H9 (cell line): ENCODE measurements at places on chromosomes 12 and 14. TPM values are rescaled to one million over a fixed set of nuclear protein-coding genes. Genes with fewer than 3 reads are reported as not detected.
A peak's percentile ranks its signal among the peaks of the same experiment; 100 is the strongest.

DNA sequence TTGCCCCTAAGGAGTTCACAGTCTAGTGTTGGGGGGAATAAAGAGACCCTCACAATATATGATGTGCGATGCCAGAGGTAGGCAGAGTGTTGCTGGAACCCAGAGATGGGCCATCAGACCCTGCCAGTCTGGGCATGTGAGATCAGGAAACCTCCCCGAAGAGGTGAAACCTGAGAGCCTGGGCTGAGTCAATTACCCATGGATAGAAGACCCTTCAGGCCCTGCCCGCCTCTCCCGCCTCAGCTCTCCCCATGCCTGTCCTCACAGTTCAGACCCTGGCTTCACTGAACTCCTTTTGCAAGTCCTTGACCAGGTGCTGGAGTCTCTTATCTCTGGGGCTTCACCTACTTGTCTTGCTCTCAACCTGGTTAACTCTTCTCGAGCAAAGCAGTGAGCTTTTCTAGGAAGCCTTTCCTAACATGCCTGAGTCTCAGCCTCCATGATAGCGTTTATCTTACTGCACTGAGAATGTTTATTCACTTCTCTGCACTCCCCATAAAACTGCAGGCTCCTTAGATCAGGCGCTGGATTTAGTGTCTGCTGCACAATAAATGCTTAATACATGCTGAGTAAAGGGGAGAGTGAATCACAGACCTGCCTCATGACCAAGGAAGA lies 19.6 kb downstream of the ALDH1L2 start:
- H3K36me3 ChIP-seq, result no peaks in the 10 kb centered on the region; the same call in 1 of the 3 replicates
- H3K27ac ChIP-seq, result no peak overlapping the region
- H3K4me3 ChIP-seq, result no peak overlapping the region
- no peaks in the 10 kb centered on the region for H3K4me1 ChIP-seq
- H3K27me3 ChIP-seq, result no peaks in the 10 kb centered on the region

GRCh38 chr14:104881369-104881979 lies 16.4 kb downstream of the CEP170B start:
- no peaks in the 10 kb centered on the region for H3K4me1 ChIP-seq
- H3K27ac ChIP-seq, result no peak overlapping the region
- no peaks in the 10 kb centered on the region for H3K27me3 ChIP-seq
- no peak for DNase-seq

DNA sequence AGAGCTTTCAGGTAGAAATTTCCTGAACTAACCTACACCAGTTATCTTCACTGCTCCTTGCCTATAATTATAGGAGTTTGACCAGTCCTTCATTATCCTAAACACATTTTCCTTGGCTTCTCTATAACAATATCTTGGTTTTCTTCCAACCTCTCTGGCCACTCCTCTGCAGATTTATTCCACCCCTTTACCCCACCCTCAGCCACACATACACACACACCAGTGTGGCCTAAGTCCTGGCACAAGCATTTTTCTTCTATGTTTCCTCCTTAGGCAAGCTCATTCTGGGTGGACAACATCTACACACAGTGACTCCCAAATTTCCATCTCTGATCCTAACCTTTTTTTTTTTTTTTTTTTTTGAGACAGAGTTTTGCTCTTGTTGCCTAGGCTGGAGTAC lies 25.1 kb downstream of the CDK17 start:
- no peaks in the 10 kb centered on the region; the same call in 1 of the 2 replicates for H3K4me1 ChIP-seq
- H3K36me3 ChIP-seq, result peaks cover 6% of the 10 kb centered on the region; the same call in 2 of the 3 replicates
- H3K4me3 ChIP-seq, result no peak overlapping the region

- H3K27ac ChIP-seq, result no peak overlapping the region
- no peaks in the 10 kb centered on the region for H3K4me1 ChIP-seq
- peaks cover 1% of the 10 kb centered on the region; the same call in 1 of the 3 replicates for H3K36me3 ChIP-seq
- H3K4me3 ChIP-seq, result no peak overlapping the region
Observed at GRCh38 chr14:30982533-30982932, 42.9 kb upstream of the AP4S1 start.

DNA sequence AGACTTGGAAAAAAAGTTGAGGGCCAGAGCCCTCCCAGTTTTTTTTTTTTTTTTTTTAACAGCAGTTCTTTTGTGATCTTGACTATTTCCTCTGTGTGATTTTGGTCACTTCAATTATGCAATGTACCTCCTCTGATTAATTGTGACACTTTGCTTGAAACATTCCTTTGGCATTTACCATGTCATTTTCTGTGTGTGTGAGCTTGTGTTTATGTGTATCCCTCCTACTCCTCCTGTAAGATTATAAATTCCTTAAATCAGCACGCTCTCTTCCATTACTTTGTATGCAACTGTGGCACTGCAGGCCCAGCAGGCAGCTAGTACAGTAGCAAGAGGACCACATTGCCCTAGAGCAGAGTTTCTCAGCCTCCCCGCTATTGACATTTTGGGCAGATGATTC lies 33.2 kb upstream of the GALNT16 start:
- H3K27me3 ChIP-seq, result no peaks in the 10 kb centered on the region
- H3K36me3 ChIP-seq, result peaks cover 4% of the 10 kb centered on the region; the same call in 2 of the 3 replicates
- H3K4me1 ChIP-seq, result no peaks in the 10 kb centered on the region
- H3K27ac ChIP-seq, result no peak overlapping the region
- no peak overlapping the region for H3K4me3 ChIP-seq

- no peaks in the 10 kb centered on the region for H3K36me3 ChIP-seq
- H3K4me1 ChIP-seq, result no peaks in the 10 kb centered on the region
- no peak overlapping the region for H3K27ac ChIP-seq
- H3K4me3 ChIP-seq, result no peak overlapping the region
- DNase-seq, result no peak
Observed at GRCh38 chr14:44649061-44649460, 142.0 kb upstream of the FSCB start.

- H3K4me3 ChIP-seq, result no peak overlapping the region
- no peak for DNase-seq
- no peaks in the 10 kb centered on the region for H3K27me3 ChIP-seq
- H3K4me1 ChIP-seq, result no peaks in the 10 kb centered on the region
Observed at GRCh38 chr12:24049101-24049500, 99.6 kb upstream of the SOX5 start.

GRCh38 chr14:89319687-89320086 lies 97.3 kb downstream of the FOXN3 start:
- no peak overlapping the region for H3K27ac ChIP-seq
- H3K4me3 ChIP-seq, result no peak overlapping the region
- peaks cover 61% of the 10 kb centered on the region for H3K36me3 ChIP-seq
- H3K27me3 ChIP-seq, result no peaks in the 10 kb centered on the region
- H3K4me1 ChIP-seq, result no peaks in the 10 kb centered on the region; the same call in 1 of the 2 replicates

- no peaks in the 10 kb centered on the region for H3K27me3 ChIP-seq
- H3K4me3 ChIP-seq, result no peak overlapping the region
- H3K27ac ChIP-seq, result no peak overlapping the region
- H3K36me3 ChIP-seq, result no peaks in the 10 kb centered on the region
Observed at GRCh38 chr14:56241461-56241860, 123.2 kb downstream of the PELI2 start.

GRCh38 chr14:96754845-96755184 lies 42.4 kb upstream of the VRK1 start:
- no peak overlapping the region for H3K4me3 ChIP-seq
- DNase-seq, result peak; percentile 63
- no peak overlapping the region for H3K27ac ChIP-seq
- H3K4me1 ChIP-seq, result no peaks in the 10 kb centered on the region

GRCh38 chr14:66311058-66311457 lies 175.1 kb upstream of the CCDC196 start:
- no peak for DNase-seq
- peaks cover 3% of the 10 kb centered on the region; the same call in 1 of the 2 replicates for H3K4me1 ChIP-seq
- H3K27ac ChIP-seq, result no peak overlapping the region
- no peaks in the 10 kb centered on the region for H3K27me3 ChIP-seq

GRCh38 chr14:41830714-41831406 lies 224.2 kb downstream of the LRFN5 start:
- H3K4me3 ChIP-seq, result no peak overlapping the region
- H3K4me1 ChIP-seq, result no peaks in the 10 kb centered on the region
- H3K36me3 ChIP-seq, result no peaks in the 10 kb centered on the region
- no peak for DNase-seq
- H3K27me3 ChIP-seq, result no peaks in the 10 kb centered on the region

DNA sequence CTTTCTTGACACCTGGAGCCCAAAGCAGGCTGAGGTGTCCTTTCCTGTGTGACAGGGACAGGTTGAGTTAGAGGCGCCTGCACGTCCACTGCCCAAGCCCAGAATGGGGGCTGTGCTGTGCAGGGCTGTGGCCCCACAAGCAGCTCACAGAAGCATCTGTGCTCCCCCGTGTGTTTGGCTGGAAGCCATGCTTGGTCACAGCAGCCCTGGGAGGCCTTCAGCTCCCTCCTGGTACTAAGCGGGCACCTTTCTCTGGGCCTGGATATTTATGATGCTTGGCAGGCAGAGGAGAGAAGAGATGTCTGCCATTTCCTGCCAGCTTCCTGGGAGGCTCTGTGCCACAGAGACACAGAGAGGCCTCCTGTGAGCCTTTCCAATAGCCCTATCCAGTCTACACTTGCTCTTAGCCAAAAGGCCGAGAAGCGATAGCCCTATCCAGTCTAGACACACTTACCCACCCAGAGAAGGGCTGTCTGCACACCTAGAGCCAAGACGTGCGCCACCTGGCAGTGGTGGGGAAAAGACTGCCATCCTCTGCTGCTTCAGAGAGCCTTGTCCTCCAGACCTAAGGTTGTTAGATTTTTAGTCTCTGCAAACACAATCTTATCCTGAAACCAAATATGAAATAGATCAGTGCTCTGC lies 117.4 kb downstream of the GCH1 start:
- H3K36me3 ChIP-seq, result 0 out of 3 replicates have a peak, but pooled peaks cover 2% of the 10 kb centered on the region
- H3K4me1 ChIP-seq, result no peaks in the 10 kb centered on the region
- no peaks in the 10 kb centered on the region for H3K27me3 ChIP-seq
- no peak overlapping the region for H3K27ac ChIP-seq
- no peak for DNase-seq
- H3K4me3 ChIP-seq, result no peak overlapping the region

DNA sequence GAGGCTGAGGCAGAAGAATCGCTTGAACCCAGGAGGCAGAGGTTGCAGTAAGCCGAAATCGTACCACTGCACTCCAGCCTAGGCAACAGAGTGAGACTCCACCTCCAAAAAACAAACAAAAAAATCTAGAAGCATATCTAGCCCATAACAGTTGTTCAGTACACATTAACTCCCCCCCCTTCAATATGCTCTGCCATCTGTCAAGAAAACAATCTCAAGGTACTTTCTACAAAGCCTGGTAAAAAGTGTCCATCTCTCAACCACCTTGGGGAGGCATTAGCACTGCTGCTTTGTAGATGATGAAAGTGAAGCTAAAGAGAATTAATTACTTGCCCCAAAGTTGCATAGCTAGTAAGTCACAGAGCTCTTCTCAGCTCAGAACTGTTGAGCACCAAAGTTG lies 24.9 kb downstream of the LGALS3 start:
- H3K4me3 ChIP-seq, result no peak overlapping the region
- no peak for DNase-seq
- H3K27ac ChIP-seq, result no peak overlapping the region
- peaks cover 81% of the 10 kb centered on the region for H3K36me3 ChIP-seq
- H3K27me3 ChIP-seq, result no peaks in the 10 kb centered on the region

COPS7A gene
- total RNA-seq, result 34.2 and 35.9 TPM in 2 replicates

IKBIP gene
- total RNA-seq, result 16.5 and 17.0 TPM in 2 replicates
